MCF 10A (cell line): ENCODE measurements at places on chromosomes 4 and X.

DNA sequence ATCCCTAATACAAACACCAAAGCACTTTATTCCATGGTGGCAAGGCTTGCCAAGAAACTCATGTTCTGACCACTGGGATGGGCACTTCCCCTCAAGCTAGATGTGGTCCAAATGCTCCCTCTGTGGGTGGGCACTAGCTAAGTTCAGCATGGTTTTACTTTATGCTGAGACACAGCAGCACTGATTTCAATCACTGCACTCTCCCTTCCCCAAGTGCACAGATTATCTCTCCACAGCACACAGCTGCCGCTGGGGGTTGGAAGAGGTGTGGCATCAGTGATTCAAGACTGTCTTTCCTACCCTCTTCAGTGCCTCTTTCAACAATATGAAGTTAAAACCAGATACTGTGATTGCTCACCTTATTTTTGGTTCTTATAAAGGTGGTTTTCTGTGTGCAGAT is 16.5 kb upstream of the GUCY2F start:
- no peak for DNase-seq

GRCh38 chr4:124953486-124953885 is 241.0 kb upstream of the ANKRD50 start:
- DNase-seq = no peak

- no peak for DNase-seq
Measured at GRCh38 chr4:68359508-68359907, 9.6 kb upstream of the YTHDC1 start.

- DNase-seq = no peak
Measured at GRCh38 chr4:6900956-6901355, 8.7 kb upstream of the TBC1D14 start.

GRCh38 chr4:185793716-185794115 is 18.3 kb downstream of the SORBS2 start:
- no peak for DNase-seq

- DNase-seq = no peak
Measured at GRCh38 chr4:182421753-182422152, 178.6 kb downstream of the TENM3 start.

GRCh38 chrX:53266914-53267313 is 14.5 kb downstream of the IQSEC2 start:
- no peak for DNase-seq

- DNase-seq = no peak
Measured at GRCh38 chrX:71632923-71633657, 14.8 kb upstream of the CXCR3 start.

DNA sequence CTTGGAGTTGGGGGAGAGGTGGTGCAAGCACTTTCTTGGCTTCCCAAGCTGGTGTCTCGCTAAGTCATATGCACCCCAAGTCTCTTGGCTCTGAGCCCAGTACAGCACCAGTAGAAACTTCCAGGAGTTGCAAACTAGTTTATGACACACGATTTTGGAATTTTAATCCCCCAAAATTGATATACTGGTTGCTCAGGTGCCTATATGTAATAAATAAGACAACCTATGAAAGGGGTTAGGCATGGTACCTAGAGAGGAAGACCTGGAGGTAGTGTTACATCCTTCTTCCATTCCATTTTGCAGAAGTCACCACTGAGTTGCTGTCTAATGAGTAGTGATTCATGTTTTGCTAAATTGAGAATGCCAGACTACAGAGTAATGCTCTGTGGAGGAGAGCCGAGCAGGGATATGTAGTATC is 4.3 kb upstream of the SLC4A4 start:
- peak; percentile 53 for DNase-seq

DNA sequence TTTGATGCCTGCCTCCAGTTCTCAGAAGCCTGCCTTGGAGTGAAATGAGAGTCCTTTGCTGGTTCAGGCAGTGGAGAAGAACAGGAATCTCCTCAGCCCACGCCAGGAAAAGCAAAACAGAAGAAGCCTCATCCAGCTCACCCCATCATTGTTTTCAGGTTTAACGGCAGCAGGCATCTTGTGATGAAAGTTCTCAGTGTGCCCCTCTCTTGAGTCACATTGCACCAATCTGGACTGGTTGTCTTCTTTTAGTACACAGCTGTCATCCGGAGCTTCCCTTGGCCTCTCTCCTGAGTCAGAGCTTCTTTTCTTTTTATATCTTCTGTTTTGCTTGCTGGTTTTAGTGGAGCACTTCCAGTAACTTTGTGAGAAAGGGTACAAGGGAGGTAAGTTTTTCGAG is 50.9 kb downstream of the TSPAN7 start:
- no peak for DNase-seq

GRCh38 chrX:123449335-123449734 is 265.3 kb downstream of the GRIA3 start:
- no peak for DNase-seq

GRCh38 chrX:112830540-112830939 is 10.1 kb downstream of the AMOT start:
- peak; percentile 40 for DNase-seq

DNA sequence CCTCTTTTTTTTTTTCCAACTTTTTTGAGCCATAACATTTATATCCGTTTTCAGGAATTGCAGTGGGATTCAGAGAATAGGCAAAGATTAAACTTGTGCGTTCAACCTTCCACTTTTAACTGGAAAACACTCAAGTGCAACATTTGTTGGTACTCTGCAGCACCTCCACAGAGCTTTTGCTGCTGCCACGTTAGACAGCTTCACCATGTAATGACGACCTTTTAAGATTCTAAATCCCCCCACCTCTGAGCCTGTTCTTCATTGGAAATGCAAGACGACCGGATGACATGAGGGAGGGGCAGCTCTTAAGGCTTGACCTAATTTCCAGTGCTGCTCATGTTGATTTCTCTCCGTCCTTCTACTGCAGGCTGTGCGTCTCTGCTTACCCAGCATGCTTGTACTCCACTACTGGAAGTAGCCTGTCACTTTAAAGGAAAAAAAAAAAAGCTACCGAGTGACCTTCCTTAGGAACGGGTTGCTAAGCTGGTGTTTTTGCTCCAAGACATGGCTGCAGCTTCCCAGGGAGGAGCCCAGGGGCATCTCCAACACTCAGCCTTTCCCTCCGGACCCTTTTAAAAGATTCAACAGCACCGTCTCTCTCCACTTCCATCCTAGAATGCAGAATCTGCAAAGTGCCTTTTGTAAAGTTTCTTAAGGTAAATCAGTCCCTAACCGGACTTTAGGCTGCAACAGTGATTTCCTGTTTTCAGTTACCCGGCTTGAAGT is at the start of gene CC2D2A:
CC2D2A (plus strand) TSS at position 481 of the 726 bp plus-strand sequence. CDS start 6,051 bp downstream, outside the sequence.
- no peak for DNase-seq

GRCh38 chr4:187021436-187022205 is 298.0 kb upstream of the FAT1 start:
- no peak for DNase-seq

DNA sequence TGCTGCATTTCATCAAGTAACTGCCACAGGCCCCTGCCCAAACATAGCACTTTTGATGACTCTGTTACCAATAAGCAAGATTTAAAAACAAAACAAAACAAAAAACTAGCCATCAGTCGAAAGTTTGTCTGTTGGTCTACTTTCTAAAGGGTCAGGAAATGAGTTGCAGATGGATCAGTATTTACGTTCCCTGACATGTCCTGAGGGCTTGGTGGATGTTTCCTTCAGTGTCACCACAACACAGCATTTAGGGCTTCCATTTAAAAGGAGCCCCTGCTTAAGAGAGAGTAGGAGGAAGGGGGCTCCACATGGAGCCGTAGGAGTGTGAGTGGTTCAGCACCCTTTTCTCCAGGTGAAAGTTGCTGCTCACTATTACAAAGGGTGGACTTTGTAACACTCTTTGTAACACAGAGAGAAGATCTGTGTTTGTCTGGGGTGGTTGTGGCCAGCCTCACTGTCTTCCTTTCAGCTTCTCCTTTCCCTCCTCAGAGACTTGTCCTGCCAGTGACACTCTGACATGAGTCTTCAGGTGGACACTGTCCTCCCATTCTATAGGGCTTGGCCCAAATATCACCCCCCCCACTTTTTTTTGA is 167.5 kb upstream of the PDE5A start:
- DNase-seq = no peak

GRCh38 chrX:107675823-107676555 is 47.7 kb downstream of the PRPS1 start:
- DNase-seq = peak; percentile 65

- DNase-seq = peak; percentile 24
Measured at GRCh38 chr4:108270466-108271450, 102.0 kb upstream of the LEF1 start.

GRCh38 chrX:153640736-153641575 is 6.0 kb upstream of the DUSP9 start:
- DNase-seq = no peak

DNA sequence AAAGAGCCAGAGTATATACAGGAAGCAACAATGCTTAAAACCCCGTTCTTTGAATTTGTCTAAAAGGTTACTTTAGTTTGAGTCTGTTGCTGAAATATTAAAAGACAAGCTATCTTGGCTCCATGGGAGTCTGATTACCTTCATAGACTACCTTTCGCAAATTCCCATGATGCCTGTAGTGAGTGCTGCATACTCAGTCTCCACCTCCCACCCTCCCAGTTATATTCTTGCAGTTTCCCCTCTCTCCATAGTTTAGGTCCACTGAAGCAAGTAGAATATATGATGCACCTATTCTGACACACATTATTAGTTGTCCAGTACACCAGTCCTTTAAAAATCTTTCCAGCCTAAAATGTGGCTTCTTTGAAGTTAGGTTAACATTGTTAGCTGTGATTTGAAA is 2.4 kb downstream of the CNKSR2 start:
- DNase-seq = no peak

DNA sequence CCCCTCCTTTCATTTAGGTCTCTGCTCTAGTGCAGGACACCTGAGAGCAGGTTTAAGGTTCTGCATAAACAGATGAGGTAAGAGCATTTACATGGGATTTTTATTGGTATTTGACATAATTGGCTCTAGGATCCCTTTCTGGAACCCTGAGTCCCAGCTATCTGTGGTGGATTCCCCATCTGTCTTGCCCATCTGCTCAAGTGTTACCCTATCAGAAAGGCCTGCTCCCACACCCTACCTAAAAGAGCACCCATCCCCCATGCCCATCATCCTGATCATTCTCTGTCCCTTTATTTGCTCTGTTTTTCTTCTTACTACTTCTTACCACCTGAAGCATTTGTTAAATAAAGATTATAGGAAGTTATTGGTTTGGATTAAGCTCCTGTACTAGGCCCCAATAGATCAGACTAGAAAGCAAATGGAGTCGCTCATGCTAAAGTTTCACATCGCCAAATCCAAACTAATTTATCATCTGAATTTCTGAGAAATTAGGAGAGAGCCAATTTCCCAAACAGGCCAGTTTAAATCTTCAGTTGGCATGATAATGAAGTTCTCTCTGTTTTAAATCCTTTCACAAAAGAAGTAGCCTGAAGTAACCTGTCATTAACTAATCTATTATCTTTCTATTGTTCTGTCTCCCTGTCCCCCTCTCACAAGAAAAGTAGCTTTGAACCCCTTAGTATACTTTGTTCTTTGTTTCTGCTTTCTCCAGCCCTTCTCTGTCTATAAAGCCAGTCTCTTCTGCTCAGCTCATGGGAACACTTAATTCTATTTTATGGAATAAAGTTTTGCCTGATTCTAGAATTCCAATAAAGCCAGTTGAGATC is 178.6 kb downstream of the ZNF674 start:
- DNase-seq = no peak

DNA sequence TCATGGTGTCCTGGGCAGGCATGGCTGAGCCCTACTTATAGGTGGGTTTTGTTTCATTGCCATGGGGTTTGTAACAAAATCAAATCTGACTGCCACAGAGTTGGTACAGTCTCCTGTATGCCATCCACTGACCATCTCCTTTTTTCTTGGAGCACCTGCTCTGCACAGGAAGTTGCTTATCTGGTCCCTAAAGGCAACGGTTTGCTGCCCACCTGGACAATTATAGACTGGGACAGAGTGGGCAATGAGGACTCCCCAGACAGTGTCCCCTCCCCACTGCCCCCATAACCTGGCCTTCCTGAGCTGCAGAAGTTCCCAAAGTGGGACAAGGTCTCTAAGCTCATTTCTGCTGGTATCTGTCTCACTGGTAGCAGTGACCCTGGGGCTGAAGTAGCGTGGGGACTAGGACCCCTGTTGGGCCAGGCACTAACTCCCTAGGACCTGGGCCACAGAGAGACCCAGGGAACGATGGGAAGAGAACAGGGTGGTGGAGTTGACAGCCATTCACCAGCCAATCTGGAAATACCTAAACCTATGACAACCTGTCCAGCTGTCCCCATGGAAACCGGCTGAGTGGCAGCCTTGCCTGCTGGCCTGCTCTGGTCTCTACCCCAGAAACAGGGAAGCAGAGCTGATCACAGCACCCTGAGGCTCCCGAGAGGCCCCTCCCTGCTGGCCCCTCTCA is 64.7 kb downstream of the WFS1 start:
- no peak for DNase-seq

DNA sequence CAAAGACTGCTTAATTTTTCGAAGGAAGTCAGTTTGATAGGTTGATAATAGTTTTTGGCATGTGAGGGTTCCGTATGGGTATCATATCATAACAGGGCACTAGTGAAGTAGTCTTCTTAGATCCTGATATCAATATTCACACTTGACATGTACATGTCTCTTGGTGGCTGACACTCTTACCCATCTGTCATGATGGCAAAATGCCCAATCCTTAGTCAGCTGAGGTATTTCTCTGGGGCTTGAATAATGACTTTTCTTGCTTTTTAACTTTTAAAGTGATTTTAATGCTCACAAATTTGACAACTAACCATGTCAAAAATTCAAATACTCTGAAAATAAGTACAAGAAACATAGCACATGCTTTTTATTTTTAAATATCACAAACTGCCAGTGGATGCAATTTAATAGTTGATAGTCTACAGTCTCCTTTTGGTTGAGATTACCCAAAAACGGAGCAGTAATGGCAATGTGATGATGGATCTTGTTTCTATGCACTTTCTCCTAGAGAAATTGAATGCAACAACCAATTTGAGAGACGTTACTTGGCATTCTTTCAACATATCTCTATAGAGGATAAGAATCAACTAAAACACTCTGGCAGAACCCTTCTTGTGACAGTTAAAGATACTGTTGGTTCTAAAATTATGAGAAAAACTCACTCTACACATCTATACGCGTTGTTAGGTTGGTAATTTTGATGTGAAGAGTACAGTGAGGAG is 552.9 kb upstream of the PABPC4L start:
- no peak for DNase-seq

DNA sequence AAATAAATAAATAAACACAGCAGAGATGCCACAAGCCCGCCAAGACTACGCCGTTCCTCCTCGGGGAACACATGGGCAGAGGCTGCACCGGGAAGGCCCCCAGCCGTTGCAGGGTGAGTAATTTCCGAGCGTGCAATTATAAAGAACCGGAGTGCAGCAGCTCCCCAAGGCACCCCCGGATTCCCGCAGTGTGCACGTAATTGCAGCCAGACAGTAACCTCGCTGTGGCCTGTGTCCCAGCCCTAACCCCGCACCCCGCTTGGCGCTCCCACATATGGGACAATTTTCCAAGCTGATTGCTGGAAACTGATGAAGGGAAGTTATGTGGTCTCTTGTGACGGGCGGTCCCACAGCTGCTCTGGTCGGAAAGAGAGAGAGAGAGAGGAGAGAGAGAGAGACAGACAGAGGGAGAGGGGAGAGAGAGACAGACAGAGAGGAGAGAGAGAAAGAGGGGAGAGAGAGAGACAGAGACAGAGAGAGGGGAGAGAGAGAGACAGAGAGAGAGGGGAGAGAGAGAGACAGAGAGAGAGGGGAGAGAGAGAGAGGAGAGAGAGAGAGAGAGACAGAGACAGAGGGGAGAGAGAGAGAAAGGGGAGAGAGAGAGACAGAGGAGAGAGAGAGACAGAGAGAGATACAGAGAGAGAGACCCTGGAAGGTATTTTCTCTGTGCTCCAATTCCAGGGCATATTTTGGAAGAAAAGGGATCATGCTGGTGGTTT is 275.4 kb downstream of the SHOX start:
- no peak for DNase-seq
